ENCODE measurements at places on chromosomes 2 and 18.

- no peak for DNase-seq
Measured at GRCh38 chr18:61931654-61932379, 39.0 kb upstream of the RNF152 start.

DNA sequence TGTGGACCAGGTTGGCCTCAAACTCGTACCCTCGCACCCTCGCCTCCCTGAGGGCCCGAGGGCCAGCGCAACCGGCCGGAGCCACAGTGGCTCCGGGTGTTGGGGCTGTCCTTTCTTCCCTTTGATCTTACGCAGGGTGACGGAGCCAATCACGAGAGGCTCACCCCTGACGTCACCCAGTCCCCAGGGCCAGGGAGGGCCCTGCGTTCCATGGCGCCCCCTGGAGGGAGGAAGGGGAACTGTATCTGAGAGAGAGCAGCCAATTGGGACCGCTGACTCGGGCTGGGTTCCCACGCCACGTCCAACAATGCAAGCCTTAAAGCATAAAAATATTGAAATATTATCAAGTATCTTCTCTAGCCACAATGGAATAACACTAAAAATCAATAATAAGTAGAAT is 432.8 kb upstream of the LRRTM4 start:
- DNase-seq, result no peak

GRCh38 chr18:47549021-47549540 is 297.6 kb upstream of the SKOR2 start:
- DNase-seq, result no peak

- no peak for DNase-seq
Measured at GRCh38 chr2:65319674-65320041, 92.0 kb downstream of the ACTR2 start.

DNA sequence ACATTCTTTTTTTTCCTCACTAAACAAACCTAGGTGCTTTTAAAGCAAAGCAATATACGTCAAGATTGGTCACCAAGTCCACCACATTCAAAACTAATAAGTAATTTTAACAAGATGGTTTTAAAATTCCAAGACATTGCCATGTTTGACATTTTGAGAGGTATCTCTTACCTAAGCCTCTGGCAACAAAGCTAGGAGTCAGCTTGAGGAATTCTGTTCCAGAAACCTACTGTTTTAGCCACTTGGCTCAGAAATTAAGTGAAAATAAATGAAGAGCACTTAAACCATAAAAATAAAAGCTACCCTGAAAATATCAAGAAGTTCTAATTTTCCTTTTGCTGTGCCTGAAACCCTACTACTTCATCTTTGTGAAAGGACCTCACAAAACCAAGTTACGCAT is 30.0 kb upstream of the CHMP3 start:
- DNase-seq, result no peak

DNA sequence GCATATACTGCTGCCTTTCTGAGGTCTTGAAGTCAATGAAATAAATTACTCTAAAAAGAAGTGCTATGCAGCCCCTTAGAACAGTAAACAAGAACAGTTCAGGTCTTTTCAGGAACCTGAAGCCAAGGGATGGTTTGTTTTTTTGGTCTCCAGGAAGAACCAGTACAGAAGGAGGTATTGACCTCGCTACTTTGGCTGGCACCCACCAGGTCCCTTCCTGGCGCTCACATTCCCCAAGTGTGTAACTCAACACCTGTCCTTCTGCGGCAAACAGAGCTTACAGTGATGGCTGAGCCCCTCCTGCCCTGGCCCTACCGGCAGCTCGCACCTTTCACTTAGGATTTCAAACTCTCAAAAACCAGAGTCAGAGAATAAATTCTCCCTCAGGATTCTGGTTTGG is 51.9 kb downstream of the SETBP1 start:
- no peak for DNase-seq

GRCh38 chr2:134507697-134508096 is 211.1 kb downstream of the TMEM163 start:
- no peak for DNase-seq

DNA sequence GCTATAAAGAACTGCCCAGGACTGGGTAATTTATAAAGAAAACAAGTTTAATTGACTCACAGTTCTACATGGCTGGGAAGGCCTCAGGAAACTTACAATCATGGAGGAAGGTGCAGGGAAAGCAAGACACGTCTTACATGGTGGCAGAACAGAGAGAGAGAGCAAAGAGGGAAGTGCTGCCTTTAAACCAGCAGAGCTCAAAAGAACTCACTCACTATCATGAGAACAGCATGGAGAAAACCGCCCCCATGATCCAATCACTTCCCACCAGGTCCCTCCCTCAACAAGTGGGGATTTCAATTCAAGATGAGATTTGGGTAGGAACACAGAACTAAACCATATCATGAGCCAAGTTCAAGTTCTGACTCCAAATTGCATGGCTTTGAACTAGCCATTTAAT is 62.8 kb upstream of the PPP1CB start:
- DNase-seq, result no peak

DNA sequence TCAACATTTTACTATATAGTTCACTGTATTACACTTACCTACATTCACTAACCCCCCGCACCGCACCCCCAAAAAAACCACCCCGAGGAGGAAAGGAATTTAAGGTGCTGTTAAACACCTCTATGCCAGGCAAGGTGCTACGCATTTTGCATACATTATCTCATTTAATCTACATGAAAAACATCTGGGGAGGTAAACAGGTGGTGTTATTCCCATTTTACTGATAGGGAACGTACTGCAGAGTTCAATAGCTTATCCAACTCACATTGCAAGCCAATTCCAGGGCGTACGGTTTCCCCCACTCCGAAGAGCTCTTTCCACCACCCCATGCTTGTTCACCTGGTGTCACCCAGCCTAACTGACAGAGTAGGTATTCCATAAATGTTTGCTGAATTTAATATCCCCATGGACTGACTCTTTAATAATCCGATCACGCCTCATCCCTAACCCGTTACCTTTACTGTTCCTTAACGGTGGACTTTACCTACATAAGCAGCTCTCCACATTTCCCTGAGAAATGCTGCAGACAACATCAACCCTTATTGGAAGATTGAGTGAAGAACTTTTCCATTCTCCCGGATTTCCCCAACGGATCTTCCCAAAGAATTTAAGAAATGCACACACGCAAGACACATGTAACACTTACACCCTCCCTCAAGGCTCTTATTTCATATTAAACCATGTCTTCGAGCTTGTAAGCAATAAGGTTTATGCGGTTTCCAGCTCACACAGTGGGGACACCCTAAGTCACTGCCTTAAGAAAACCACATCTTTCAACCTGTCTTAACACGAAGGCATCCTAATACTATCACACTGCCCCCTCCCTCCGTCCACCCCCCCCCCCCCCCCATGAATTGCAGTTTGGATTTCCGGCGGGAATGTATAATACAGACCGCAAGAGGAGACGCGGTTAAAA is 1.2 kb downstream of the RAPH1 start:
- peak; percentile 65 for DNase-seq

DNA sequence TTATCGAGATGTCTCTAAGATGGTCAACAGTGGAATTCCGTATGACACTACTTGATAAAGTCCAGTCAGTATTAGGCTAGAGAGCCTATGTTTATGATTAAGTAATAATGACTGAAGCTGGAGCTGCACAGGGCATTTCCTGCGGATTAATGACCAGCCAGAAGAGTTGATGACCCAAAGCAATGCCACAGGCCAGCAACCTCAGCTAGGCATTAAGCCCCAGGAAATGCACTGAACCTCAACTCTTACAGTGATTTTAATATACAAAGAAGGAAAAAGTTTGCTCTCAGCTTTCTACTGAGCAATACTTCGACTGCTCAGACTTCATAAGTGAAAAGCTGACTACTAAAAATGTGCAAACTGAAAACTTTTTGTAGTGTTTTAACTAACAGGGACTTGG is 3.9 kb downstream of the KCTD1 start:
- DNase-seq, result peak; percentile 21

DNA sequence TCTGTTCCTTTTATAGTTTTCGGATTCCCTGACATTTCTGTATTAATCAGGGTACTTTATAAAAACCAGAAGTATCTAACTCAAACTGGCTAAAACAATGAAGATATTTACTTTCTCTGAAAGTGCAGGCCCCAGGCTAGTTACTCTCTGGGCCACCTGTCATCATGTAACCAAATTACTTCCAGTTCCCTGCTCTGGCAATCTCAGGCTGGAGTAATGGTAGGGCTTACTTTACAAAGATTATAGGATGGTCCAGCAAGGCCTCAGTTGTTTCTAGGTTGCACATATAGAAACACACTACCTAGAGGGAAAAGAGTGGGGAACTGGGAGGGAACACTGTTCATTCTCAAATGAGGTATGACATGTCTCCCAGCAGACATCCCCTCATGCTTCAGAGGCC is 74.8 kb downstream of the CHST9 start:
- DNase-seq, result no peak

DNA sequence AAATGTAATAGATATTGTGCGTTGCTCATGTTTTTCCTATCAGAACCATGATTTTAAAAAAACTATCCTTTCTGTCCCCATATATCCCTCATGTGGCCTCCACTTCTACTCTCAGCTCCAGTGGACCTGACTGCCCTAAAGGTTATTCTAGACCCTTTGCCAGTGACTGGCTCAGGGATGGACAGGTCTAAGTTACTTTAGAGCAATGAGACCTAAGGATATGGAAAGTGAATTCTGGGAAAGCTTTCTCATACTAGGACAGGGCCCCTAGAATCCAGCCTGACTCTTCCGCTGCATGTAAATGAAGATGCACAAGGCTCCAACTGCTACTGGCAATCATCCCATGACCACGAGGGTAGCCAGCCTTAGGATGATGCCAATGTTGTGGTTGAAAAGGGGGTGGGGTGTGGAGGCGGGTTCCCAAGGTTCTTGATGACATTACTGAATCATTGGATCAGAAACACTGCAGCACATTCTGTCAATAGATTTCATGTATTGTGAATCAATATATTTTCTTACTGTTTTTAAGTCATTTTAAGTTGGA is 21.3 kb downstream of the C2orf69 start:
- peak; percentile 53 for DNase-seq

GRCh38 chr2:47251404-47251675 is 96.2 kb upstream of the STPG4 start:
- no peak for DNase-seq

DNA sequence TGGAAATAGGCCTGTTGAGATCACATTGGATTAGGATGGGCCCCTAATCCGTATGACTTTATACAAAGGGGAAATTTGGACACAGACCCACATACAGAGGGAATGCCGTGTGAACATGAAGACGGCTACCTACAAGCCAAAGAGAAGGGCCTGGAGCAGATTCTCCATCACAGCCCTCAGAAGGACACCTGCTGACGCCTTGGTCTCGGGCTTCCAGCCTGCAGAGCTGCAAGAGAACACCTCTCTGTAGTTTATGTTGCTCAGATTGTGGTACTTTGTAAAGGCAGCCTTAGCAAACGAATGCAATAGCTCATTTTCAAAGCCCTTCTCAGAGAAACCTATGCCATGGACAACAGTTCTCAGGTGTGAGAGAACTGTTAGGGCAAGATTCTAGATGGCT is 86.1 kb downstream of the LONRF2 start:
- DNase-seq, result no peak

- DNase-seq, result no peak
Measured at GRCh38 chr18:70332694-70333093, 43.8 kb downstream of the SOCS6 start.

- DNase-seq, result no peak
Measured at GRCh38 chr2:60549928-60550177, 3.6 kb downstream of the BCL11A start.

DNA sequence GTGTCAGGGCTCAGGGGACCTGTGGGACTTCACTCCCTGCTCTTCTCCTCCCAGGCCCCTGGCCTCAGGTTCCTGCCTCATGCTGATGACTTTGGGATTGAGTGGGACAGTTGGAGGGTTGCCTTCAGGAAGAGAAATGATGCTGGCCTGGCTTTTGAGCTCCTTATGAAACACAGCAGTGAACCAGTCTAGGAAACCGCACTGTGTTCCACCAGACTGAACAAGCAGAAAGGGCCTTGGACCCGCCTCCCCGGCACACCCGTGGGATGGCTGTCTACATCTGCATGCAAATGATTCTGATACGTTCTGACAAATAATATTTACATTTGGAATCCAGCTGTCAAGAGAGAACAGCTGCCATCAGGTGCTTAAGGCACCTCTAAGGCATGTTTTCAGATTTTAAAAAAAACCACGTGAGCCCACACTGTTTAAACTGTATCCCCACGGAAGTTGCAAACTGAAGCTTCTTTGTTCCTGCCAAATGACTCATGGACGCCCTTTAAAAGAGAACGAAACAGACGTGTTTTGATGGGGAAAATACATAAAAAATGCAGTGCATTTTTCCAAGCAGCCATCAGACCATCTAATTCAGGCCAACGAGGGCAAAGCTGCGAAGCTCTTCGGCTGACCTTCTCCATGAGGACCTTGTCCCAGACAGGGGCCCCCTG is 27.6 kb upstream of the ASAP2 start:
- peak; percentile 50 for DNase-seq

DNA sequence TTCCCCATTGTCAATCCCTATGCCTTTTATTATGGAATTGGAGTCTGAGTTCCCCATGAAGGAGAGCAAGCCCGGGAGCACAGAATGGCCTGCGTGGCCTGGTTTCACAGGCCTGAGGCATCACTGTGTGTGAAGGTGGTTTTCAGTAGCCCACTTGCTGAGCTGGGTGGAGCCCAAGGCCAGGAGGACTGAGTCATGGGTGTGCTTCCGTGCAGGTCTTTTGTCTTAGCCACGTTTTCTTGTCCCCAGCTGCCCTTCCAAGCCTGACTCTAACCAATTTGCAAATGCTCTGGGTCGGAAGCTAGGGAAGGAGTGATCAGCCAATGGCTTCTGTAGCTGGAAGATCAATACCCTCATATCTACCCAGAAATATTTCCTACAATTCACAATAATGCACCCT is 119.2 kb downstream of the MAPK4 start:
- DNase-seq, result no peak

- no peak for DNase-seq
Measured at GRCh38 chr2:145561152-145561551, 1041.2 kb upstream of the ZEB2 start.

DNA sequence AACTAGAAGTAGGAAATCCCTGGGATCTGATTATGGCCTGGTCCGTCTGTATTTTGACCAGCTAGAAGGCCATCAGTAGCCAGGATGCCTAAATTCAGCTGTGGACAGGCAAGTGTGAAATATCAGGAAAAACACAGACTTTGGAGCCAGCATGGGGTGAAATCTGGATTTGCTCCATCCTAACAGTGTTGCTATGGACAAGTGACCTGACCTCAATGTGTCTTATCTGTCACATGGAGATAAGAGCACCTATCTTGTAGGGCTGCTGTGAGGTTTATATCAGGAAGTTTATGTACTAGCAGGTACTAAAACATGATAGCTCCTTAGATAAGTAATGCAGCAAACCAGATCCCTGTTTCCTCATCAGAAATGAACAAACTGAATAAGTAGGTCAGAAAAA is 460.4 kb downstream of the STK39 start:
- no peak for DNase-seq
